ENCODE measurements at places on chromosomes 11 and 22.

DNA sequence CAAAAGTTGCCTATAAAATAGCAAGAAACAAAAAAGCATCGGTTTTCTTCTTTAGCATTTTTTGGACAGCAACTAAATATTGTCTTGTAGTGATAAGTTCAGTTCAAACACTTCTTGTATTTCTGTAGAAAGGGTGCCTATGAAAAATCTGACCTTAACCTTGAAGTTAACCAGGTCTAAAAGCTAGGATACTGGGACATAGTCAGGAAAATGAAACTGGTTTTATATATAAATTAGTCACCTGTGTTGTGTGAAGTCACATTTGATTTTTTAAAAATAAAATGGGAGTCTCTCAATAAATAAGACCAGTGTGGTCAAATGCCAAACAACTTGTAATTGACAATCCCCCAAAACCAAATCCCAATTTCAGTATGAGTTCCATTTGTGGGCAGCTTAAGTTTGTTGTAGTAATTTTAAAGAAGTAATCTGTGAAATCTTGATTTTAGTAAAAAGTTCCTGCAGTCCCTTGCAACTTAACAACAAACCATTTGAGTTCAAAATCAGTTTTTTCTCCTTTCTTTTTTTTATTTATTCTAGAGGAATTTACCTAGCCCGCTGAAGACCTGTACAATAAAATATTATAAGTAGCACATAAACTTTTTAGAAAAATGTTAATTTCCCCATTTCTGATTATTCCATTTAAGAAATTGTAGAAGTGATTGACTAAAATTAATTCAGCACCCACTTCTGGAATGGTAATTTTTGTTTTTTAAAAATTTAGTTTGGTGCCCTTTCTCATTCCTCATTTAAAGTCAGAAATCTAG, 84.5 kb upstream of the PPARA start:
- H3K27ac ChIP-seq: no peak overlapping the region
- peaks cover 47% of the 10 kb centered on the region for H3K4me1 ChIP-seq
- no peak overlapping the region for H3K4me3 ChIP-seq

- H3K4me1 ChIP-seq: no peaks in the 10 kb centered on the region
- H3K4me3 ChIP-seq: no peak overlapping the region
- H3K27ac ChIP-seq: peak overlapping the region; percentile 75
- DNase-seq: no peak
Observed at GRCh38 chr11:5592615-5593014, 3.8 kb upstream of the TRIM6 start.

DNA sequence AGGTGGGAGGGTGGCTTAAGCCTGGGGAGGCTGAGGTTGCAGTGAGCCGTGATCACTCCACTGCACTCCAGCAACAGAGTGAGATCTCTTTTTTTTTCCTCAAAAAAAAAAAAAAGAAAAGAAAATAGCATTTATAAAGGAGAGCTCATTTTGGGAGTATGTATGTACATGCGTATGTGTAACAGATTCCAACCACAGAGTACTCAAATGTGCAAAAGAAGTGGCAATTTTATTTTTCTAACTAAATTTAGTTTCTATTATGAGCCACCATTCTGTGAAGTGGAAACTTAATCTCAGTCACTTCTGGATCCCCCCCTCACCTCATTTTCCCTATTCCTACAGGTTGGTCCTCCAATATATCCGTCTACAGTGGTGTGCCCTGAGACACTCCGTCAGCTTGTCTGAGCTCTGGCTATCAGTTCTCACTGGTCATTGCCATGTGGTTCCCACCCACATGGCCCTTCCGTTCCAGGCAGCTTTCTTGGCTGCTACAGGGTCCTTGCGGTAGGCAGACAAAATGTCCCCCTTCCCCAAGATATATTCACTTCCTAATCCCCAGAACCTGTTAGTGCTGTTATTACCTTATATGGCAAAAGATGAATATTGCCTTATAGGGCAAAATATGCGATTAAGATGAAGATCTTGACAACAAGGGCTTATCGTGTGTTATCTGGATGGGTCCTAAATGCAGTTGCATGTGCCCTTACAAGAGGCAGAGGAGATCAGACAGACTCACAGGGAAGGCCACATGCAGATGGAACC, 35.8 kb upstream of the TSKU start:
- peaks cover 1% of the 10 kb centered on the region for H3K36me3 ChIP-seq
- H3K27me3 ChIP-seq: peaks cover 14% of the 10 kb centered on the region
- no peak for DNase-seq
- no peak overlapping the region for H3K27ac ChIP-seq
- no peak overlapping the region for H3K4me3 ChIP-seq

DNA sequence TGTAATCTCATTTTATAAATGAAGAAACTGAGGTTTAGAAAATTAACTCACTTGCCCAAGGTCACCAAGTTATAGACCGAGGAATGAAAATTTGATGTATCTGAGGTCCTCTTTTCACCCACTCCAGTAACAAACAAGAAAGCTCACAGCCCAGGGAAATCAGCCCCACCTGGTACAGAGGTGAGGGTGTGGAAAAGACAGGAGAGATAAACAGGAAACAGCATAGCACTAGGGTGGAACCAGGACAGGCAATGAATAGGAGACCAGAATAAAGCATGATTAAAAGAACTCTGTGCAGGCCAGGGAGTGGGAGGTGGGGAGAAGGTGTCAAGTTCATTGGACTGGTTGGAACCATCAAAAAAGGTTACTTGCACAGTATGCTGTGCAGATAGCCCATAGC, 46.2 kb upstream of the SMCO4 start:
- no peaks in the 10 kb centered on the region for H3K36me3 ChIP-seq
- H3K27me3 ChIP-seq: peaks cover 61% of the 10 kb centered on the region

GRCh38 chr11:119015054-119015611, 3.0 kb downstream of the RPS25 start:
- no peaks in the 10 kb centered on the region for H3K27me3 ChIP-seq
- peak overlapping the region; percentile 32 for H3K4me3 ChIP-seq
- H3K4me1 ChIP-seq: peaks cover 38% of the 10 kb centered on the region
- H3K27ac ChIP-seq: peak overlapping the region; percentile 82
- H3K36me3 ChIP-seq: peaks cover 62% of the 10 kb centered on the region

- no peak for DNase-seq
- no peak overlapping the region for H3K27ac ChIP-seq
- H3K27me3 ChIP-seq: peaks cover 13% of the 10 kb centered on the region
- H3K36me3 ChIP-seq: no peaks in the 10 kb centered on the region
Observed at GRCh38 chr11:79076526-79077115, 364.2 kb downstream of the TENM4 start.

- no peaks in the 10 kb centered on the region for H3K4me1 ChIP-seq
- H3K36me3 ChIP-seq: no peaks in the 10 kb centered on the region
- H3K27me3 ChIP-seq: peaks cover 19% of the 10 kb centered on the region
Observed at GRCh38 chr11:122004446-122004845, 111.6 kb downstream of the BLID start.

DNA sequence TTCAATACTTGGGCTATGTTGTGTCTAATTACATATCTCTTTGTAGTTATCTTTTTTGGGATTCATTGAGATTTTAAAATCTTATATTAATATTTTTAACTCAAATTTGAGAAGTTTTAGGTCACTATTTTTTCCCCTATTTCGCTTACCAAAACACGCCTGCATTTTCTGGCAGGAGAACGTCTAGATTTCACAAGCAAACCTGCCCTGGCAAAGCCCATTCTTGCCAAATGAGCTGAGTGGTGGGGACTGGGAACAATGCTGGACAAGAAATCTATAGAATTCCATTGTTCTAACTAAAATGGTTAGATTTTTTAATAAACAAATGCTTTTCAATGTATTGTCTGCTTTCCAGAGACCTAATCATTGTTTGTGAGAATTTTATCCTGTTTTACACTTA, 1283.7 kb upstream of the RAG2 start:
- no peak for DNase-seq
- no peak overlapping the region for H3K4me3 ChIP-seq
- H3K27ac ChIP-seq: no peak overlapping the region
- no peaks in the 10 kb centered on the region for H3K27me3 ChIP-seq
- H3K36me3 ChIP-seq: no peaks in the 10 kb centered on the region

- peaks cover 26% of the 10 kb centered on the region for H3K27me3 ChIP-seq
- no peak overlapping the region for H3K27ac ChIP-seq
- DNase-seq: no peak
- no peaks in the 10 kb centered on the region for H3K36me3 ChIP-seq
- no peaks in the 10 kb centered on the region for H3K4me1 ChIP-seq
Observed at GRCh38 chr11:95541715-95542114, 247.9 kb downstream of the FAM76B start.

DNA sequence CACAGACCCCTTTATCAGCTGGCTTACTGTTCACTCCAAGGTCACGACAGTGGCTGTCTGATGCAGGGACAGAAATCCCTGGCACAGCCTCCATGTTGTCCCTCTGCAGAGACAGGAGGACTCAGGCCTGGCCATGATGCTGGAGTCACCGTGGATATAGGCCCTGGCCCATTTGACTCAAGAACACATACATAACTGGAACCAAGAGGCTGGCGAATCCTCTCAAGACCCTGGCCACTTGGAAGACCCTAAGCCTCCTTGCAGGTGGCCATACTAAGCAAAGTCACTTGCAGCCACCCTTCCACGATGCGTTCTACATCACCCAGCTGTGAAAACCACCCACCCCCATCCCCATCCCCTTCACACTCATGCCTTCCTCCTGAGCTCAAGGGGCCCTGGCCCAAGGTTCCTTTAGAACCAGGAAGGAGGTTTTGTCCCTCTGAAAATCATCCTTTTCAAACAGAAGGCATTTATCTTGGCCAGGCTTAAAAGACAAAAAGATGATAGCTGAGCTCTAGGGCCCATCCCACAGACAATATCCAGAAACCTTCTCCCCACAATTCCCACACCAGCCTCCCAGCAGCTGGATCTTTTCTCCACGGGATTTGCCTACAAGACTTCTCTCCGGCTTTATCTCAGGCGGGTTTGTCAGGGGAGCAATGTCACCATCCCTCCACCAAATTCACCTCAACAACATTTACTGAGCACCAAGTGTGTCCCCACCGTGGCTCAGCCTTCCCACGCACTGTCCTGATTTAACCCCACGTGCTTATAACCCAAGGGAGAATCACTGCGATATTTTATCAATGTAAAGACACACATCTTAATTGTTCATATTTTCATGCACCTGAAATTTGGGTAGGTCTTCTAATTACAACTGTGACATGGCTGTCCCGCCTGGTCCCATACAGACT, 123.4 kb upstream of the SERPIND1 start:
- no peak for DNase-seq
- no peaks in the 10 kb centered on the region for H3K27me3 ChIP-seq
- H3K27ac ChIP-seq: no peak overlapping the region
- H3K4me1 ChIP-seq: no peaks in the 10 kb centered on the region
- no peak overlapping the region for H3K4me3 ChIP-seq
- no peaks in the 10 kb centered on the region for H3K36me3 ChIP-seq

GRCh38 chr11:29616611-29617010, 400.2 kb downstream of the KCNA4 start:
- no peaks in the 10 kb centered on the region for H3K36me3 ChIP-seq
- H3K27me3 ChIP-seq: no peaks in the 10 kb centered on the region
- no peaks in the 10 kb centered on the region for H3K4me1 ChIP-seq
- H3K27ac ChIP-seq: no peak overlapping the region
- H3K4me3 ChIP-seq: no peak overlapping the region

GRCh38 chr22:40412441-40412840, 42.0 kb downstream of the SGSM3 start:
- peaks cover 33% of the 10 kb centered on the region for H3K36me3 ChIP-seq
- no peak for DNase-seq
- peak overlapping the region; percentile 1 for H3K27ac ChIP-seq
- peaks cover 36% of the 10 kb centered on the region for H3K4me1 ChIP-seq

DNA sequence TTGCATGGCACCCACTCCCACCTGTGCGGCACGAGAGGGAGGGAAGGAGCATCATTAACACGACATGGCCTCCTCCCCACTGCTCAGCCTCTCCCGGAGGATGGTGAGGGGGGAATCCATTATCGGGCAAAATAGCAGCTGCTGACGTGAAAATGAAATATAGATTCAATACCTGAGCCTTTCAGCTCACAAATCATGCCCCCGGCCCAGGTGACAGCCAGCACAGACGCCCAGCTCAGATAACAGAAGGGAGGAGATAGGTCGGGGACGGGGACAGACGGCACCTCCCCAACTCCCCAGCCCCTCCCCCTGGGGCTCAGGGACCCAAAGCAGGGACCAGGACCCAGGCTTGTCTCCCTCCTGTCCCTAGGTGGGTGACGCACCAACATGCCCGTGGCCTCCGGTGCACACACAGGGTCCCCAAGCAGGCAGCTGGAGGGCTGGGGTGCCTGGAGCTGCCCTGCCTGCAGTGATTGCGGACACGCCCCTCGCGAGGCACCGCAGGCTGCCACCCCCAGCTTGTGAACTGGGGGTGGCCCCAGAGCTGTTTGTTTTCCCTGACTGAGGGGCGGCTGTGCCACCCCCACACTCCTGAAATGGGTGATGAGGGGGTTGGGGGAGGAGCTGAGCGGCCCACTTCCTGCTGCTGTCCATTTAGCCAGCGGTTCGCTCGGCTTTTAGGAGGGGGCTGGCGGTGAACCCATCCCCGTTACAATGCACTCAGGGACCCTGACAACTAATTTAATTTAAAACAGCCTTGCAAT, 31.7 kb downstream of the FLRT1 start:
- H3K36me3 ChIP-seq: no peaks in the 10 kb centered on the region
- H3K4me3 ChIP-seq: no peak overlapping the region
- H3K27ac ChIP-seq: no peak overlapping the region

DNA sequence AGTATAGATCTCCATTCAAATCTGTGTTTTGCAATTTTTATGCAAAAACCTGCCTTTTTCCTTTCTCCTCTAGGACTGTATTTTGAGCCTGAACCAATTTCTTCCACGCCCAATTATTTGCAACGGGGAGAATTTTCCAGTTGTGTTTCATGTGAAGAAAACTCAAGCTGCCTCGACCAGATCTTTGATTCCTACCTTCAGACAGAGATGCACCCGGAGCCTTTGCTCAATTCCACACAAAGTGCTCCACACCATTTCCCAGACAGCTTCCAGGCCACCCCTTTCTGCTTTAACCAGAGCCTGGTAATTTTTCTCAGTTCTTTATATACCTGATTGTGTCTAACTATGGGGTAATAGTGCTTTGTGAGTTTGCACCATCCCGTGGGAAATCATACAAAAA, 8.0 kb downstream of the POU2AF3 start:
- H3K4me3 ChIP-seq: no peak overlapping the region
- H3K4me1 ChIP-seq: no peaks in the 10 kb centered on the region
- DNase-seq: no peak
- peaks cover 75% of the 10 kb centered on the region for H3K27me3 ChIP-seq

DNA sequence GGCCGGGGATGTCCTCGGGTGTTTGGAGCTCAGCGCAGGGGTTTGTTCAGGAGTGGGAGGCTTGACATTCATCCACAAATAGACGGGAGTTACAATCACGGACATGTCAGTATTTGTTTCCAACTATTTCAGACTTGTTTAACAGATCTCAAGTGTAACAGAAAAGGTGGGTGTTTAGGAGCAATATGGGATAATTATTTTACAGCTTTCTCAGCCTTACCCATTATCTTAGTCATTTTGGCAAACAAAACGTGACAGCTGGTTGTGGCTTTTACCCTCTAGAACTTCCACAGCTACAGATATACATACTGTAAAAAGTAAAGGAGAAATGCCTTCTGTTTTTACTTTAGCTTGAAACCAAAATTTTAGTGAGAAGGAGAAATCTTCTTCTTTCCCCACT, 178.7 kb upstream of the TMEM45B start:
- no peaks in the 10 kb centered on the region for H3K27me3 ChIP-seq
- no peaks in the 10 kb centered on the region for H3K4me1 ChIP-seq
- no peak overlapping the region for H3K4me3 ChIP-seq
- DNase-seq: no peak
- no peak overlapping the region for H3K27ac ChIP-seq

- H3K4me1 ChIP-seq: peaks cover 8% of the 10 kb centered on the region
- H3K27ac ChIP-seq: no peak overlapping the region
Observed at GRCh38 chr11:67054836-67055523, 1.7 kb upstream of the RHOD start.

Measured in central memory CD8-positive, alpha-beta T cell (primary cell).